RWPE1 (cell line): ENCODE measurements at places on chromosomes 7 and 10.

DNA sequence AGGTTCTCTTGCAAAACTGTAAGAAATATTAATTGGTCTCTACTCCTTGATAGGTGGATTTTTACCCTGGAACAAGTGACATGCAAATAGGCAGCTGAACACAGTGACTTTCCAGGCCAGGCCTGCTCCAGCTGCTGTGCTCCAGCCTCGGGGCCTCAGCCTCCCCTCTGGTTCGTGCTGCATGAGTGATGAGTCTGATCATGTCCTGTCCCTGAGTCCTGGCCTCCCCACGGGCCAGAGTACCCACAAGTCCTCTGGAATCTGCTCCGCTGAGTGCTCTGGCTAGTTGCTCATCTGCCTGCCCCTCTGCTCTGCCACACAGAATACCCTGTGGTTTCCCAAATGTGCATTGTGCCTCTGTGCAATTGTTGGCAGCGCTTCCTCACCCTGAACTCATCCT lies 80.1 kb upstream of the PDZD8 start:
- DNase-seq = no peak

DNA sequence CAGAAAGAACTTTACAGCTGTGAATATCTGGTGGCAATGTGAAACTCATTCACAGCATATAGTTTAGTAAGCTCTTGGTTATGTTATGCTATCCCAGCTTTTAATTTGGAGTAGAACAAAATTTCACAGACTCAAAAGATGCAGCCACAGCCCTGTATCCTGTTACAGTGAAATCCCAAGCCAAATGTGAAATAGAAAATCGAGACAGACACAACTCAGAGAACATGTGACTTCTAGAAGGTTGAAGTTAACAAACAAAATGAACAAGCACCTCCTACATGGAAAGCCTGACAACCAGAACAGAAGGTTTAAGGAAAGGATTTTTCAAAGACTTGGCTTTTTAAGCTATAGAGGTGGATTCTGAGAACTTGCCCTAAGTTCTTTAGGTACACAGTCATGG lies 39.6 kb downstream of the JAZF1 start:
- no peak for DNase-seq

DNA sequence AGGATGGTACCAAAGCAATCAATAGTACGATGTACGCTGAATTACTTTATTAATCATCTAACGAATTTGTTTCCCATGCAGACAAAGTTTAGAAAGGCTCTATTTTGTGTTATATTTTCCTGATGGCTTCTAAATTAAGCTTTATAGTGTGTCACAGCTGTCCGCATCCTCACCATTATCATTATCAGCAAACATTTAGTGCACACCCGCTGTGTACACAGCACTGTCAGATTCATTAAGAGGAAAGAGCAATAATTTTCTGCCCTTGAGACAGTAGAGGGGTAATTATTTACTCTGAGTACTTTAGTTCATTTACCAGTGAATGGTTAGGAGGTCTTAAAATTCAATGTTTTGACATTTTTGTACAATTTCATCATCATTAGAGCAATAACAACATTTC lies 233.3 kb upstream of the PTPRZ1 start:
- DNase-seq = no peak

- no peak for DNase-seq
Measured at GRCh38 chr10:66719483-66719882, 206.4 kb upstream of the LRRTM3 start.

DNA sequence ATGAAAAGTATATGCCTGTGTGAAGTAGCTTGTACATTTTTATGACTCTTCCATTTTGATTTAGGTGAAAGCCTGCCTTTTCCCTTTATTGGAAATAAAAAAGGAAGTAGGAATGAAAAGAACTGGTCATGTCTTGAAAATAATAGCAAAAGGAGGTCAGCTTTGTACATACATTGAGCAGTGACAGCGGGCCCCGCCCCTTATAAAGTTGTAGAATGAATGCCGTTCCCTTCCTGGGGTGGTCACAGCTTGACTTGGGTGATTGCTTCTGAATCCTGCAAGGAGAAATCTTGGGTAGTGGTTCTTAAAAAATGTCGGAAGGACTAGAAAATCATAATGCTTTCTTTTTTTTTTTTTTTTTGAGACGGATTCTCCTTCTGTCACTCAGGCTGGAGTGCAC lies 31.7 kb downstream of the CAMK1D start:
- no peak for DNase-seq

GRCh38 chr10:42935466-42935865 lies 141.4 kb upstream of the RET start:
- no peak for DNase-seq

DNA sequence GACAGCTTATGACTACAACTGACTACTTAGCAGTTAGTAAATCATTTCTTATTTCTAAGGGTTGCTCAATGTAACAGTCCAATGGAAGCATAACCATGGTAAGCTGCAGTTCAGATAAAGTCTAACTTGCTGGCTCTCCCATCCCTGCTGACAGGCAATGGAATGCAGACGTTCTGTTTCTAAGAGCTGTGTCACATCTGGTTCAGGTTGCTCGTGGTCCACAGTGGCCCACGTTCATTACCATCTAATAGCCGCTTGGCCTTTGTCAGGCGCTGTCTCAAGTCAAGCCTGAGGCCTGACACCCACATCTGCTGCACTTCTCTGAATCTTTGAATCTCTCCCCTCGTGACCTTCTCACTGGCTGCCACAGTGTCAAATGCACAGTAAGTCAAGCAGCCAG lies 240.8 kb downstream of the FGFR2 start:
- DNase-seq = no peak

DNA sequence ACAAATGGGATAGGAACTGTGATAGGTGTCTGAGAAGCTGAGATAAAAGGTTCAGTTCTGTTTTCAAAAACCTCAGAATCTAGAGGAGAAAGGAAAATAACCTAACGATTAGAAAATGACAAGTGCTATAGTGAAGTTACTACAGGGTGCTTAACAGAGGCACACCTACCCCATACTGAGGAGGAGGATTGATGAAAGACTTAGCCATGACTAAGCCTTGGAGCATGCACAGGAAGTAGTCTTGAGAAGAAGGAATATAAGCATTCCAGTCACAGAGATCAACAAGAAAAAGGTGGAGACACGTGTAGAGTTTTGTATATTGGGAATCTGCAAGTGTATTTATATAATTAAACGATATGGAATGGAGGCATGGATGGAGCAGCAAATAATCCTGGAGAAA lies 1225.5 kb upstream of the CELF2 start:
- DNase-seq = peak; percentile 28

DNA sequence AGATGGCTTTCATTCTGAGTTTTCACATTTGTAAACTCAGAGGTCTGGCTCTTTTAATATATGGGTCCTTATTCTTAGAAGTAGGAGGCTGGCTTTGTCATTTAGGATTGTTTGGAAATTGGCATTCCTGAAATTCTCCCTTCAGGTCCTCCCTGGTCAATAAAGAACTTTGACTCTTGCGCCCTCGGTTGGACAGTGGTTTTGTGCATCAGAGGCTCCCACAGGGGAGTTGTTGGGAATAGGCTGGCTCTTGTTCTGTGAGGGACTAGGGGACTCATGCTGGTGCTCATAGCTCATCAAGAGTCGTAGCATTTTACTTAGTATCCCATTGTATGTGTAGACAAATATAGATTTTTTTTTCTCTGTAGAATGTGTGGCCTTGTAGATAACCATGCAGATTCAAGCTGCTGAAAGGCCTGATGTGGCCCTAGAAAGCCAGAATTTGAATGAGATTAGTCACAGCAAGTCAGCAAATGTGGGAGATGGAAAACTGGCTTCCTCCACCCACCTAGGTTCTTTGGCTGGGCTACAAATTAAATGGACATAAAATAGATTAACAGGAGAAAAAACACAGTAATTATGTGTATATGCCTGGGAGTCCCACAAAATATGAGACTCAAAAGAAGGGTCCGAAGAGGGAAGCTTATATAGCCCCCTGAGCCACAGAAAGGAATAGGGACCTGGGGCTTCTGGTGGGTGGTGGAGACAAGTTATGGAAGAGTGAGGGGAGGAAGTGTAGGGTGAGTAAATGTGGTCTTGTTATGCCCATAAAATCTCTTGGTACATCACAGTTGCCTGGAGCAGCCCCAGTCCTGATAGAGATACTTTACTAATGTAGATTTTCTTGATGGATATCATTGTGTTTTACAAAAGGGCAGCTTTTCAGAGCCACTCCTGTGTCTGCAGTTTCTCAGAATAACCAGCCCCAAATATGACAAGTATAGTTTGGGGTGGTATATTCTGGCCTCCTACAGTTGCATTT lies 94.6 kb upstream of the BTBD16 start:
- DNase-seq = no peak

- no peak for DNase-seq
Measured at GRCh38 chr7:120838281-120838682, 19.7 kb downstream of the TSPAN12 start.

DNA sequence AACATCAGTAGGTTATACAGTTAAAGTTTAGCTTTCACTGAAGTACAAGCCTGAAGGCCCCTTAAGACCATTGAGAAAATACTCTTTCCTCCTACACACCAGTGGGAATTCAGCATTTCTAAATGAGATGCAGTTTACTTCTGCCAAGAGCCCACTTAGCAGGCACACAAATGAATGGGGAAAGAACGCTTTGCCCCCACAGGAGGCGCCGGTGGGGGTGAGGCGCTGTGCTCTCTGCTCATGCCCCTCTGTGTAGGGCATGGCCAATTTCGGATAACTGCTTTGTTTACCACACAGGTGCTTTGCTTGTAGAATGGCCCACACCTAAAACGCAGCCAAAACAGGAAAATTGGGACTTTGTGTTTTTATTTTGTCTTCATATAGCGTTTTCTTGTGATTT lies 15.9 kb upstream of the LAT2 start:
- no peak for DNase-seq
